ENCODE measurements at places on chromosomes 3 and 15.

- DNase-seq = no peak
These were observed 122.2 kb downstream of the EEFSEC start for GRCh38 chr3:128275316-128276145.

DNA sequence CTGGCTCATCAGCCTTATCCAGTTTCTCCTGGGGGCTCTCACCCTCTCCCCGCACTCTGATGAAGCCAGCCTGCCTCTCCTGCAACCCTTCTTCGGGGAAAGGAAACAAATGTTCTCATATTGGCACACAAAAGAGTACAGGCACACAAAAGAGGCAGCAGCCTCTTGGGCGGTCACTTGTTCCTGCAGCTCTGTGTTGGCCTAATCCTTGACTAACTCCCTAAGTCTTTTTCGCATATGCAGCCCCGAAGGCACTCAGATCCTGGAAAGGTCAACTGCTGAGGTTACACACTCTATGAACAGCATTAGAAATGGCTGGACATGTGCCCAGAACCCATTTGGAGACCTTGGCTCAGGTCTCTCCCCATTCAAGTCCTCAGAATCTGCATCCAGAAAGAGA lies 7.4 kb upstream of the CAMP start:
- DNase-seq = no peak

GRCh38 chr15:79195802-79196201 lies 86.7 kb upstream of the ANKRD34C start:
- no peak for DNase-seq

- DNase-seq = no peak
These were observed 48.5 kb upstream of the UBE3A start for GRCh38 chr15:25487226-25487884.

DNA sequence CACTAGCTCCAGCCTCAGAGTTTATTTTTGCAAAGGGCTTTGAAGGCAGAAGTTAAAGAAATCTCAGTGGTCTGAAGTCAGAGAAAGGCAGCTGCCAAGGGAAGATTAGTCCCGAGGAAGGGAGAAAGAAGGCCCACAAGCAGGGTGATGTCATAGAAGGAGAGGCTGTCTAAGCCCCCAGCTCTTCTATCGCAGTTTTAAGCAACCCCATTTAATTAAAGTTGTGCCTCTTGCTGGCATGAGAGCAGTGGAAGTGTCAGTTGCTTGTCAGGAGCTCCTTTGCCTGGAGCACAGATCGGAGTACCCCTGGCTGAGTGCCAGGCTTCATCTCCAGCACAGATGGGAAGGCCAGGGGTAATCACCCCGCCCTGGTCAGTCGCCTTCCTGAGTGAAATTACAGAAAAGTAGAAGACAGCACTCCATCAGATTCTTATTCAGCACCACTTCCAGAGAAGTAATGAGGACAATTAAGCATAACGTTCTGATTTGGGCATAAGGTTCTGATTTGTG lies 530.7 kb downstream of the EPHB1 start:
- DNase-seq = no peak

GRCh38 chr3:42023380-42023779 lies 61.5 kb upstream of the ULK4 start:
- DNase-seq = peak; percentile 12

DNA sequence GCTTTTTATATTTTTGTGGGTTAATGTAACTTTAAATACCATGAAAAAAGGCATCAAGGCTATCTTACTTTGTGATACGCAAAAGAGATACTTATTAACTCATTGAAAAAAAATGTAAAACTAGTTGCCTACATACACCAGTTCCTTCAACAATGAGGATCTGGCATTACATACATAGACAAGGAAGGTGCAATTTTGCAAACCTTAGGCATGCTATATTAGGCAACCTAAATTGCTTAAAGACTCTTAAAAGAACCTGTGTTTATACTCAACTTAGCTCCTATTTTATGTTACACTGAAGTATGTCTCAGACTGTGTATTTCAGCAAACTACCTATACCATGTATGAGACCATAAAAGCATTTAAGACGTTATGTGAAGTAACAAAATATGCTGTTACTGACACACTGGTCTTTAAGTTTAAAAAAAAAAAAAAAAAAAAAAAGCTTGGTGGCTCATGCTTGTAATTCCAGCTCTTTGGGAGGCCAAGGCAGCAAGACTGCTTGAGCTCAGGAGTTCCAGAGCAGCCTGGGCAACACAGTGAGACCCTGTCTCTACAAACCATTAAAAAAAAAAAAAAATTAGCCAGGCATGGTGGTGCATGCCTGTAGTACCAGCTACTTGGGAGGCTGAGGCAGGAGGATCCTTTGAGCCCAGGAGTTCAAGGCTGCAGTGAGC lies 9.1 kb downstream of the TASOR start:
- no peak for DNase-seq

GRCh38 chr3:79038636-79039035 lies 729.2 kb downstream of the ROBO1 start:
- no peak for DNase-seq

DNA sequence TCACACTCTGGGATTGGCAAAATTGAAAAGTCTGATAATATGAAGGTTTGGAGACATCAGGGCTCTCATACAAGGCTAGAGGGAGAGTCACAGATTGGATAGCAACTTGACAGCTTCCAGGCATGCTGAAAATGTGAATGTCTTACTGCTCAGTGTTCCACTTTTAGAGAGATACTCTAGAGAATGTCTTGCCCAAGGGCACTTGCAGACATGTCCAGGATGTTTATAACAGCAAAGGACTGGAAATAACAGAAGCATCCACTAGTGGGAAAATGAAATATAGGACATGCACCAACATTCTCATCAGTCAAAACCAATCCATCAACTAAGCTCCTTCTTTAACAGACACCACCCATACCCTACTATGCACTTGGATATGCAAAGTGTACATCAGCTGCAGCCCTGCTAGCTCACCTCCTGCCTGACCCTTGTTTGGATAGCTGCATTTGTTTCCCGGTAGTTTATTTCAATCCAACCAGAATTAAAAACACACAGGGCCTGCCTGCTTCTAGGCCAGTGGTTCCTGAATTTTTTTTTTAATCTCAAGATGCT lies 101.6 kb upstream of the ARHGEF3 start:
- no peak for DNase-seq

GRCh38 chr3:183710231-183710630 lies 12.6 kb downstream of the YEATS2 start:
- DNase-seq = no peak

GRCh38 chr3:117398141-117398899 lies 688.7 kb downstream of the TUSC7 start:
- no peak for DNase-seq

DNA sequence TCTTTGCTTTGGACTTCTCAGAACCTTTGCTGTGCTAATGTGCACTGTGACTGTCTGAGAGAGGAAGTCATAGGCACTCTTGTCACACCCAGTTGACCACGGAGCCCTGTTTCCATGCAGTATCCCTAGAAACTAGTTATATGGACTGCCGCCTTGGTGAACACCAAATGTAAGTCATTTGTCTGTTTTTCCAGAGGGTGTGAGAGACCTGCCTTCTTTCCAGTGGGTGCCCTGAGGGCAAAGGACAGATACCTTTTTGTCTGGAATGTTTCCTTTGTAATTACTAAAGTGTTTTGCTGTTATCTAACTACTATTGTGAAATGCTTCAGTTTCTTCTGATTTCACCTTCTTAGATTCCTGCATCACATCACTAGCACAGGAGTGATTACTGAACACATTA lies 91.8 kb downstream of the LARS2 start:
- DNase-seq = no peak

- no peak for DNase-seq
These were observed 127.4 kb downstream of the WDR76 start for GRCh38 chr15:43954181-43954621.

GRCh38 chr3:135238871-135239614 lies 444.0 kb downstream of the EPHB1 start:
- no peak for DNase-seq

- no peak for DNase-seq
These were observed 122.6 kb downstream of the ITPR1 start for GRCh38 chr3:4615750-4616149.

DNA sequence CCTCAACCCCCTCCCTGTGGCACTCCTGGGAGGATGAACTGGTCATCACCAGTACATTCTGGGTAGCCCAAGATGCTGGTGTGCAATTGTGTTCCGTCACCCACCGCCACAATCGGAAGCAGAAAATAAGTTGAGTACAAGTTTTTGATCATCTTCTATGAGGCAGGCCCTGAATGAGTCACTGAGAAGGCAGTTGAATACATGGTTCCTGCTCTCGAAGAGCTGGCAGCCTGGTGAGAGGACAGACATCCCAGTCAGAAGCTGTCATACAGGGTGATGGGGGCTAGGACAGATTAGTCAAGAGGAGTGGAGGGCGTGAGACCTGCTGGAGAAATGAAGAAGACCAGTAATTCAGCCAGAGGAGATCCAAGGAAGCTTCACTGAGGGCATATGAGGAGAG lies 6.2 kb downstream of the CEMIP start:
- no peak for DNase-seq

GRCh38 chr15:57152666-57153539 lies 223.4 kb upstream of the CGNL1 start:
- DNase-seq = no peak

- DNase-seq = no peak
These were observed 206.5 kb downstream of the MFSD1 start for GRCh38 chr3:159008401-159008800.

- DNase-seq = peak; percentile 49
These were observed 24.8 kb downstream of the TMOD2 start for GRCh38 chr15:51775967-51776816.

- DNase-seq = no peak
These were observed 393.4 kb upstream of the NR2F2 start for GRCh38 chr15:95937128-95937528.

DNA sequence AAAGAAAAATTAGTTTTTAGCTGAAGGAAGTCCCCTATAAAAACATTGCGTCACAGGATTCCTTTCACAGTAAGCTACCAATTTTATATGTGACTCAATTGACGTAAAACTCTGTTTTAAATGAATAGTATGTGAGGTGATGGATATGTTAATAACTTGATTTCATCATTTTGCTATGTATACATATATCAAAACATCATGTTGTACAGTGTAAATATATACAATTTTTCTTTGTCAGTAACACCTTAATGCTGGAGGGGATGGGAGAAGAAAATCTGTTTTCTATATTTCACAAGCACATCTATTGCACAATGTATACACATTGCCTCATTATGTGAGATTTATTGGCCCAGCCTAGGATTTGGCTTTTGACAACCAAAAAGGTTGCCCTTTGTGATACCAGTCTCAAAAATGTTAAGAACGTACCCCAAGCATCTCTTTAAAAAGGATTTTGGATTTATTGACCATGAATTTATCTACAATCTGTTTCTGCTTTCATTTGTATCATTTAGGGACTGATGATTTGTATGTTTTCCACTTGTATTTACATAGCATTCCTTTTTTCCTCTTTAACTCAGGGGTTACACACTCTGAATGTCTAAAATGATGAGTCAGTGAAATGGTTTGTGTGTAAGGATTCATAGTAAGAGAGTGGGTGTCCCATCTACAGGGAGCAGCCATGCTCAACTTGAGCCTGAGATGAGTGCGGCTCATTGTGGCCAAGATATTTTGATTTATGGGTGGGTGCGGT lies 62.6 kb downstream of the CRTC3 start:
- DNase-seq = no peak

GRCh38 chr15:70024521-70024920 lies 73.2 kb downstream of the TLE3 start:
- no peak for DNase-seq

DNA sequence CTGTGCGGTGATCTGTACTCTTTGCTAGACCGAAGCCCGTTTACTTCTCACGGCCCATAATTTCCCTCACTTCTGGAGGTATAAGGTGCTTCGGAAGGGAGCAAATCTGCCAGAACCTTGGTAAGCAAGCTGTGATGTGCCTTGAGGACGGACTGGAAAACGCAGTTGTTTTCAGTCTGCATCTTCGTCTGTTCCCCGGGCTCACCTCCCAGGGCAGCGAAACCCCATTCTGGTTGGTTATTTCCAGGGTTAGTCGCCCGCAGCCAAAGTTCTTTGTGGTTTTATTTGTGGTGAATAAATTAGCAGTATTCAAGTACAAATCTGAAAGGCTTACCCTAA lies 401 bp downstream of the RAMAC start:
- peak; percentile 26 for DNase-seq

DNA sequence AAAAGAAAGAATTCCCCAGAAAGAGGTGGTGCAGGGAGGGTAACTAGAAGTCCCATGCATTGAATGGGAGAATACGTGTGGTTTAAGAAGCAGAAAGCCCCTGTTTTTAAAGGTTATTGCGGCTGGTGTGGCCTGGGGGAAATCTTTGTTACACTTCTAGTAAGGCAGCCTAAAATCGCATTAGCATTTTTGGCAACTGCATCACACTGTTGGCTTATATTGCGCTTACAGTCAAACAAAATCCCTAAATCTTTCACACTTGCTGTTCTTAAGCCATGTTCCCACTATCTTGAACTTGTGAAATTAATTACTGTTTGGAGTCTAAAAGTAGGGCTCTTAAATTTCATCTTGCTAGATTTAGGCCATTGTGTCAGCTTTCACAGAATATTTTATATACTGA lies 66.0 kb upstream of the GOLIM4 start:
- no peak for DNase-seq

DNA sequence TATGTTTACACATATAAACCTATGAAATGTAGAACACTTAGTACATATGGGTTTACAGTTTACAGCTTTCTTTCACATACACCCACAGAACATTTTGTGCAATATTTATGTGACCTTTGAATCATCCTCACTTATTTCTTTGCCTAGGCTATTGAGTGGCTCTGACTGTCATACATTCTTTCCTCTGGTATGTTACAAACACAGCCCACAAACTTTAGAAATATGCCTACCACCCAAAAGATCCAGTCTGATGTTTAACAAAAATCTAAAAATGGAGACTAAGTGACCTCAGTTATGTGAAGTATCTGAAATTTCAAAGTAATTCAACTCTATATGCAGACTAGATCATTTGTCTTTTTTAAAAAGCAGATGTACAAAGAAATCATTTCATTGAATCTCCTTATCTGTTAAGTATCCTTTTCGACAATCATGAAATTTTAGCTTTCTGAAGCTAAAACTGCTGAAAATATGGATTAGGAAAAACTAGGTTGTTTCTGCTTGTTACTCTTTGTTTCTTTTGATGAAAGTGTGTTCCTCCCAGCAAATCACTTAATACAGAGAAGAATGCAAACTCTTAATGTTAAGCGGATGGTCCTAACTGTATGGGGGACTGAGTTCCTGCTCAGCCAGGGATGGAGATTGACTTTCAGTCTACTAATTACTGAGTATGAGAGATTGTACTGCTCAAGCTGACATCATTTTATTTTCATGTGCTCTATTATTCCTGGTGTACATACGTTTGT lies 27.7 kb downstream of the CCDC54 start:
- DNase-seq = no peak

DNA sequence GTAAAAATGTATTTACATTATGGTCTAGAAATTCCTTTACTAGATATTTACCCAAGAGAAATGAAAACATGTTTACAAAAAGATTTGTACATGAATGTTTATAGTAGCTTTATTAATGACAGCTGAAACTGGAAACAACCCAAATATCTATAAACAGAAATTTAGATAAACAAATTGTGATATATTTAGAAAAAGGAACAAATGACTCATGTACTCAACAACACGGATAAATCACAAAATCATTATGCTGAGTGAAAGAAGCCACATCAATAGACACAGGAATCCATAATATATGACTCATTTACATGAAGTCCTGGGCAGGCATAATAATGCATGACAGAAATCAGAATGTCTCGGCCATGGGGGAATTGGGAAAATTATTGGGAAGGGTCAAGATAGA lies 1020.2 kb downstream of the SQOR start:
- no peak for DNase-seq

Measured in DND-41 (cell line).